Omental fat pad (tissue), 4 donors: ENCODE measurements at places on chromosomes 5 and 9. TPM values are rescaled to one million over a fixed set of nuclear protein-coding genes. Genes with fewer than 3 reads are reported as not detected.

GRCh38 chr5:141529873-141530272 lies 41.0 kb downstream of the PCDHGC5 start:
- DNase-seq: no peak

GRCh38 chr5:55226027-55226933 lies 835 bp downstream of the MCIDAS start:
- no peak for DNase-seq

- DNase-seq: no peak
Measured at GRCh38 chr9:95010431-95010838, 283.9 kb downstream of the AOPEP start.

- DNase-seq: no peak
Measured at GRCh38 chr5:4295663-4296339, 700.2 kb downstream of the IRX1 start.

DNA sequence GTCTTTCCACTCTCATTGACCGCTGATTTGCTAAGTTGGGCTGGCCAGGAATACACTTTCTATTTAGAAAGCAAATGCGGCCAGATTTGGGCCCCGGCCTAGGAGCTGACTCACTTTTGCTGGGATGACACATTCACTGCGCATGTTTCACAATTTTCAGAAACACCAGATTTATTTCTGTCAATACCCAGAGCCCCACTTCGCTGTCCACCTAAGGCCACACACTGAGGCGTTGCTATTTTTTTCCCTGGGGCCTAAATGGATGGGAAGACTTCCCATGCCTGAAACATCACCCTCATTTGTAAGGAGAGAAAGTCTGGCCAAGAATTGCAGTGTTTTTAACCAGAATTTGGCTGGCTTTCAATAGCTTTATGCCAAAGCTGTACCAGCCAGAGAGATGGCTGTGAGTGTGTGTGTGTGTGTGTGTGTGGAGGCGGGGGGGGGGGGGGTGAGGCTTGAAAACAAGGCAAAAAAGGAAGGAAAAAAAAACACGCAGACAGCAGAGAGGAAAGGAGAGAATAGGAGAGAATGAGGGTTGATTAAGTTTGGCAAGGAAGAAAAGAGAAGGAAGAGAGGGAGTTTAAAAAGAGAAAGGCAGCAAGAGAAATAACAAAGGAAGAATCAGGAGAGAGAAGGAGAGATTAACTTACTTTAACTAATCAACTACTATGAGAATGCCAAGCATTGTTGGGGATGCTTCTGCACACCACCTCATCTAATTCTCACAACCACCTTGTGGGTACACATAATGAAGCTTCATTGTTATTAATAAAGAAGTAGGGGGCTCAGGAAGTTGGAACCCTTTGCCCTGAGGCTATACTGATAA lies 261.4 kb upstream of the KLF4 start:
- DNase-seq: no peak

DNA sequence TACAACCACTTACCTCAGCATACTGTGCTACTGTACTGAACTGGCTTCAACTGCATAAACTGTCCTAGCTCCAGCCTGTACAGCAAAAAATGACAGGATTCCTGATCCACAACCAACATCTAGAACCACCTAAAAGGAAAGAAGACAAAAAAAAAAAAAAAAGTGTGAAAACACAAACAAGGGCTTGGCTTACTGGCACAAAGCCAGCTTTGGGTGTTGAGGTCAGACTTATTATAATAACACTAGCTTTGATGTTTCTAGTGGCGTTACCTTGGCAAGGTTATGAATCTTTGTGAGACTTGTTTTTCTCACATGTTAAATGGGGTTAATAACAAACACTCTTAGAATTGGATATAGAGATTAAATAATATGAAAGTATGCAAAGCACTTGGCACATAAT lies 148.5 kb upstream of the PUM3 start:
- no peak for DNase-seq

GRCh38 chr9:95981761-95982390 lies 106.4 kb downstream of the ERCC6L2 start:
- DNase-seq: no peak

DNA sequence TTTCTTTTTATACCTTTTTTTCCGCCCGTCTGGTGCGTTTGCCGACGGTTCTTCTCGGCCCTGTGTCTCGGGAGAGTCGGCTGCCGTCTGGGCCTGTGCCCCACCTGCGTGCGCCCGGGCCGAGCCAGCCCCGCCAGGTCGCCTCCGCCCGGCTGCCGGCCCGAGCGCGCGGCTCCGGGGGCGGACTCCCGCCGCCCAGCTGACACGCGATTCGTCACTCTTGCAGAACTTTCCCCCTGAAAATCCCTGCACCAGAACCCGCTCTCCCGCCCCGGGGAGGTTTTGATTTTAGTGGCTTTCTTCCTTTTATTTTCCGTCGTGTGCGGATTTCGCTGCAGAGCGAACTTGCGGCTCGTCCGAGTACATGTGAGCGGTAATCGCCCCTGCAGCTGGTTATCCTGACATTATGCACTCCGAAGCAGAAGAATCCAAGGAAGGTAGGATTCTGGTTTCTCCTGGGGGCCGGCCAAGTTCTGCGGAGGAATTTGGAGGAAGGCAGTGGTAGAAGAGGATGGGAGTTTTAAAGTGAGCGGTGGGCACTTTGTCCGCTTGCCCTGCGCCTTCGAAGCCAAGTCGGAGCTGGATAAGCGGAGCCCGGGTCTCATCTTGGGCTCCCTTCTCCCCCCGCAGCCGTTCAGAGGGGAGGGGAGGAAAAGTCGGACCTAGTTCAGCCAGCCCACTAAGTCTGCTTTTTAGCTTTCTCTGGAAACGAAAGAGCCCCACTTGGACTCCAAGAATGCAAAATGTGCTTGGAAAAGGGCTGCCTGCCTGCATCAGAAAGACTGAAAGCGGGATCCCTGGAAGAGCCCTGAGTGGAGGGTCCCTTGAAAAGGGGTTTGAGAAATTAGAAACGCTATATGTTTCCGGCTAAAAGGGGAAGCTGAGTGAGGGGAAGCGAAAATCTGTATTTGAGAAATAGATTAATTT lies at the start of gene TNFAIP8:
Gene TNFAIP8, plus strand, starts transcription at position 335 of the 927 bp plus-strand sequence. Its CDS starts 72 bp downstream, at position 407.
- DNase-seq: no peak

GRCh38 chr9:92180669-92181181 lies 65.5 kb upstream of the SPTLC1 start:
- no peak for DNase-seq

DNA sequence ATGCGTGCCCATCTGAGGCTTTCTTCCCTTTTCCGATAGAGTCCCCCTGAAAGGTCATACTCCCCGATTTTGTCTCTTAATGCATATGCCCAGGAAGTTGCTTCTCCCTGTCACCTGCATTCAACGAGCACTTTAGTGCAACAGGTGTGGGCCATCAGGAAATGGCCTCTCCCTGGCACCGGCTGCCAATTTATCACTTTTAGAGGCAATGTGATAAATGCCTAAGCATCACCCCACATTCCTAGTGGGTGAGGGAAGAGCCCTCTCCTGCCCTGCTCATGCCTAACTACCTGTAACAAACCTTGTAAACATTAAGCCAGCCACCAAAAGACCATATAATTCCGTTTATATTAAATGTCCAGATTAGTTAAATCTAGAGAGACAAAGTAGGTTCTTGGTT lies 1.1 kb upstream of the SNAPC3 start:
- no peak for DNase-seq

- DNase-seq: no peak
Measured at GRCh38 chr9:134442085-134442474, 115.8 kb downstream of the RXRA start.

DNA sequence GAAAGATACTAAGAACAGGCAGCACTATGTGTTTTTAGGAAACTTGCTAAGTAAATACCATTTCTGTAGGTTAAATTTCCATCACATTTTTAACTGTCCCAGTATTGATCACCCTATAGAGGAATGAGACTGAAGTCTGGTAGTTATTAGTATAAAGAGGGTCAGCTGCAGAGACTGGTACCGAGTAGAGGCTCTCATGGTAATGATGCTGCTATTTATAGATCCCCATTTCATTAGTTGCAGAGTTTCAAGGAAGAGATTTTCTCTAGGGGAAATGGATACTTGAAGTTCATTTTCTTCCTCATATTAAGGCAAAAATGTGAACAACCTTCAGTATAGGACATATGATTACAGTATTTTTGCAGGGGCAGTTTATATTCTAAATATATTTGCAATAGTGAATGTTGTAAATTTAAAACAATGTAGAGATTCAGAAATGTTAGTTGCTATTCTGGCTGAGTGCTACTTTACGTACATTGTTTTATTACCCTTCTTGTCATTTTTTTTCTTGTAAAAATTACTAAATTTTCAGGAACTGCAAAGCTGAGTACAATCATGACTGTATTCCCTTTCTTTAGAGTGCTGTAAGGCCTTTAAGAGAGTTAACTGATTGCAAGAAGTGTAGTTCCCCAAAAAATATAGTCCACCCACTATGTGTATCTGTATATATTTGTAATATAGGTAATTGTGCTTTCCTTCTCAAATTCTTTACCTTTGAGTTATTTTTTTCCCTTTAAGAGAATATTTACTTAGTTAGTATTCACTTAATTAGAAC lies 14.7 kb downstream of the PBX3 start:
- no peak for DNase-seq

DNA sequence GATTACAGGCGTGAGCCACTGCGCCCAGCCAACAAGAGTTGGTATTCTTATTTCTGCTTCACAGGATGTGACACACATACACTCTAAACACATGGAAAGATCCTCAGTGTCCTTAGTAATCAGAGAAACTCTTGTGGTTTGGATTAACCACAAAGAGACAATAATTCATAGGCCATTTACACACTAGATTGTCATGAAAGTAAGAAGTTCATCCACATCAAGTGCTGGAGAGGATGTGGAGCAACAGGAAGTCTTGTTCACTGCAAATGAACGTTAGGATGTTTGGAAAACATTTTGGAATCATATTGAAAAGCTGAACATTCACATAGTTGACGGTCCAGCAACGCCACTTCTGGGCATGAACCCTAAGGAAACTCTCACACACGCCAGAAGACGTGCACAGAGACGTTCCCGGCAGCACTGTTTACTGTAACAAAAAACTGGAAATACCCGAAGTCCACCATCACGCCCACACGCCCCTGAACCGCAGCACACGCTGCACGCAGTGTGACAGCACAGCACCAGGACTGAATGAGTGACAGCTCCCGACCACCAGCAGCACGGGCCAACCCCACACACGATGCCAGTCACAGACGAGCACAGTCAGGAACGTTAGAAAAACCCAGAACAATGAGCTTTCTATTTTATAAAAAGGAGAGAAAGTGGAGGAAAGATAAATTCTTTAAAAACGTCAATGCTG lies 87.6 kb downstream of the COL23A1 start:
- DNase-seq: no peak

GRCh38 chr5:178108966-178109365 lies 4.4 kb upstream of the N4BP3 start:
- no peak for DNase-seq

GRCh38 chr9:105385381-105385985 lies 62.4 kb upstream of the FSD1L start:
- DNase-seq: no peak

DNA sequence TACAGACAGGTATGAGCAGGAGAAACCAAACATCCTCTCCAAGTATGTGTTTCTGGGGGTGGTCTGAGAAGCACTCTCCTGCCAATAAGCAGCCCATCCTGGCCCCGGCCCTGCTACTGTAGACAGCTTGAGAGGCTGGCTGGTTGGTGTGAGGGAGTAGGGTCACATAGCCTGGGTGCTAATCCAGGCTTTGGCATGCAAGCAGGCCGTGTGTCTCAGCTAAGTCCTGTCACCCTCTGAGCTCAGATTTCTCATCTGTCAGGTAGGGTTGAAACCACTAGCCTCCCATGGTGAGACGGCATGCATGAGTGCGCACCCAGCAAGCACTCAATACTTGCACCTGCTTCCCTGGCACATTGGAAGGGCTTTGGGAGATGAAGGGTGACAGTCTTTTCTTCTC lies 49.8 kb upstream of the PHYKPL start:
- no peak for DNase-seq

DNA sequence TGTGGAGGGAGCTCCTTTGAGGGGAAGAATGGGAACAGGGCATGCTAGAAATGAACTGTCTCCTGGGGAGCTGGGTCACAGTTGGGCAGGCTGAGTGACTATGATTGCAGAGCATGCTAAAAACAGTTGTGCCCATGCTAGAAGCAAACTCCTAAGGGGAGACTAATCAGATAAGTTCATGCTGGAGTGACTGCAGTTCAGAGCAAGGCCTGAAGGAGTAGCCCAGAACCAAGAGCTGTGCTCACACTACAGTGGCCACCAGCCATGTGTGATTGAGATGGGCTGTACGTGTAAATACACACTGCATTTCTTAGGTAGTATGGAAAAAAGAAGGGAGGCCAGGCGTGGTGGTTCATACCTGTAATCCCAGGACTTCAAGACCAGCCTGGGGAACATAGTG lies 10.3 kb upstream of the AK1 start:
- no peak for DNase-seq

The BARHL1 gene
- total RNA-seq: not detected

The SYNPO gene
- 18.8 TPM for total RNA-seq

The PCDHB7 gene
- total RNA-seq: 1.4 TPM

The HTR4 gene
- total RNA-seq: not detected

The ADCY2 gene
- total RNA-seq: 1.1 TPM

The SLC6A19 gene
- total RNA-seq: not detected

The PCDHGA11 gene
- total RNA-seq: 4.9 TPM
